ENCODE measurements at places on chromosomes 7 and 10.

GRCh38 chr7:79454361-79454960 is 994 bp upstream of the MAGI2 start:
- DNase-seq: no peak

DNA sequence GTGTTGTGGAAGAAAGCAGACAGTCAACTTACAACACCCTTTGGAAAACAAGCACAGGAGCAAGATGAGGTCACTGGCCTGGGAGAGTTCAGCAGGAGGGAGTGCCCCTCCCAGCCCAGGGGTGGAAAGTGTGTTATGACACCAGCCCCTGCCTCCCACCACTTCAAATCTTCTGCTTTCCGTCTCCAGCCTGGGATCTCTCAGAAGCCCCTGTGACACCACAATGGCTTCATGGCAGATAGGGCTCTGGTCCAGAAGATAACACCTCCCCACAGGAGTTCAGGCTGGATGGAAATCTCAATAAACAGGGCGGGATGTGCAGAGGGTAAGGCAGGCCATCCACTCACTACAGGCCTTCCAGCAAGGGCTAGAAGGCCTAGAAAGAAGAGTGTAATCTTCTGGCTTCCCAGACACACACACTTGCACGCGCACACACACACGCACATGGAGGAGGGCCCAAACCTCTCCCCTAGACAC is 48.7 kb upstream of the ZMIZ1 start:
- DNase-seq: no peak

GRCh38 chr7:140263277-140263676 is 86.5 kb upstream of the KDM7A start:
- DNase-seq: no peak

DNA sequence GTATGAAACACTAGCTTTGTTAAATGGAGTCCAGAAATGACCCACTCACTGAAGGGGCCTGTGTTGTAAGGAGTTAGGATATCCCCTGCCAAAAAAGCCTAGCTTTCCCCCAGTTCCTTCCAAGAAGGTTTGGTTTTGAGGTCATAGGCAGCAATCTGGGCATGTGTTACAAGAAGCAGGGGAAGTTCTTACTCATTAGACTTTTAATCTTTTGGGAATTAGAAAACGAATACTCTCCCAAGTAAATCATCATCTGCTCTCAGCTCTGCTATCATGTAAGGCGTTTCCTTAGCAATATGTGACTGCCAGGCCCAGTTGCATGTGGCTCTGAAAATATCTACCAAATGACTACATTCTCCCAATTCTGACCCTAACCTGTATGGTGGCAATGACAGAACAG is 3.7 kb downstream of the NOD1 start:
- no peak for DNase-seq

DNA sequence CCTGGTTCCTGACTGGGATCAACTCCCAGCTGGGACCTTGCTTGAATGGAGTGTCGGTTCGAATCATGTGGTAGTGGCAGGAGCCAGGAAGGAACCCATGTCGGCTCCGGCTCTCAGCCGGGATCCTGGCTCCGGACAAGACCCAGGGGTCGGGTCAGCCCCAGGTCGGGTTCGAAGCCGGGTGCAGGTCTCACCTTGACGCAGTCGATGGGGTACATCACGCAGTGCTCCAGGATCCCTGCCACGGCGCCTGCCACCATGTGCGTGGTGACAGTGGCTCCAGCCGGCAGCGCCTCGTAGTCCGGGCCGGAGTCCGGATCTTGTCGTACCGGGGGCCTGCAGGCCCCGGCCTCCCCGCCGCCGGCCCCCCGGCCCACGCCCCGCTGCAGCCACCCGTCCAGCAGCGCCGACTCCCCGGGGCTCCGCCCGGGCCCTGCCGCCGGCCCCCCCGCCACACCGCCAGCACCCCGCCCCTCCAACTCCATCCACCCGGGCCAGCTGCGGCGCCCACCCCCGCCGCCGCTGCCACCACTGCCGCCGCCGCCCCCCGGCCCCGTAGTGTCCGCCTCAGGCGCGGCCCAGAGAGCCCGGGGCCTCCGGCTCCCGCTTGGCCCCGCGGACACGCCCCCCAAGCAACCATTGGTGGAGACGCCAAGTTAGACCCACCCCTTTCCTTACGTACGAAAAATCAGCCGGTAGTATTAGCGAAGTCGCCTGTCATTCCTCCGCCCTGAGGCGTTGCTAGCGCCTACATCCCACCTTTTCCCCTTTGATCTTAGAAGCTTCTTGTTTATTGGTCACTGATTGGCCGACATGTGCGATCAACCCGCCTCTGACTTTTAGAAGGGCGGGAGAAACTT is at the start of gene SLC25A28:
Gene SLC25A28 (minus strand): TSS at position 589 of the 860 bp plus-strand sequence. CDS start 104 bp downstream, at position 485.
- DNase-seq: peak; percentile 97

- no peak for DNase-seq
These were observed 32.1 kb upstream of the GTF2I start for GRCh38 chr7:74625446-74625845.

DNA sequence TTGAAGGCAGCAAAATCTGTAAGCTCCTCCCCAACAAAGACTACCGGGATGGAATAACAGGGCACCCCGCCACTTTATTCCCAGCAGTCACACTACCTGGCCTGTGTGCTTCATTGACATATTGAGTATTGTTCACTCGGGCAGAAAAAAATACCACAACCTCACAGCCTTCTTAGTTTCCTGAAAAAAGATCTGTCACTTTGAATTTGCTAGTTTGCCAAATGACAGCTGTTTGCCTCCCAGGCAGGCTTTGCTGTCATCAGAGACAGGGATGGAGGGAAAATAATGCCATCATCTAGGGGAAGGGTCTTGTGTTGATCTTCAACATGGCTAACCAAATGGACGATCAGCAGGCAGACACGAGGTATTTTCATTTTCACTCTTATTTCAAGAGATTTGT is 26.9 kb downstream of the BMPER start:
- no peak for DNase-seq

GRCh38 chr10:104935656-104936055 is 294.6 kb downstream of the SORCS3 start:
- no peak for DNase-seq

GRCh38 chr10:72030762-72031543 is 57.4 kb downstream of the SPOCK2 start:
- no peak for DNase-seq

DNA sequence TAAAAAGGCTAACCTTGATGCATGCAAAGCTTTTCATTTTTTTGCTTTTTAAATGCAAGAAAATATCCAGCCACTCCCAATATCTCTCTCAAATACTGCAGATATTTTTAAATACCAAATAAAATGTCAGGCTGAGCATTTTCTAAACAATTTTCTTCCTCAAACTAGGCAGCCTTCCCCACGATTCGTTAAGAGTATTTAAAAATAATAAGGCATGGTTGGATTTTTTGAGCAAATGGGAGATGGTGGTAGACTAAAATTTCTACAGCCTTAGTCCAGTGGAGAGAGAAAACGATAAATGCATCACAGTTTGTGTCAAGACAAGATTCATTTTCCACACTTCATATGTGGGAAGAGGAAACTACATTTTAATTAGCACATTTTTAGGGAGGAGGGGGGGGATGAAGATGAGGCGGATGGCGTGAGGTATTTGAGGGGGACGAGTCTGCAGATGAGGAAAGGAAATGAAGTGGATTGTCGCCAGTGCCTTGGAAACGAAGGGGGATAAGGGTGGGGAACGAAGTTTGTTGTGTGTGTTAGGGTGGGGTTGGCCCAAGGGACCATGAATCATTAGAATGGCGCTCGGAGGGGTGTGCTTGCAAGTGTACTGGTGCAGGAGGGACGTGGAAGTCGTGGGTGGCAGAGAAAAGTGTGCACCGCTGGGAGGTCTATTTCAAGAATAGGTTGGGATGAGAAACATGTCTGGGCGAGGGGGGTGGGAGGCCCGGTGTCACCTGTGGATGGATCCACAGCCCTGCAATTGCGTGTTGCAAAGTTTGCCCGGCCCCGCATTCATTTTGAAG is 1.2 kb upstream of the ADD3 start:
- no peak for DNase-seq

DNA sequence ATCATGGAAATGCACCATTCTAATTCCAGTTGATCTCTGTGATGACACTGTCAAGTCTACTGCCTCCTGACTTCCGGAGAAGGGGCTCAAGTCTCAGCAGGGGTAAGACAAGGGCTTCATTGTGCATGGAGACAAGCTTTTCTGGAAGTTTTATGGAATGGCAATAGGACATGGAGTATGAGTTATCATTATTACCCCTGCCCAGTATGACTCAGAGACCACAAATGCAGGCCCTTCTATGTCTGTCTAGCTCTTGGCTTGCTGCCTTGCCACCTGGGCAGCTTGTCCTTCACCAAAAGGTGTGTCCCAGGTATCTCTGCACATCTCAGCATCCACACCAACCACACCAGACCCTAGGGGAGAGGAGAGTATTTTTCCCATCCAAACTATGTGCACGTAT is 34.9 kb upstream of the KIAA1217 start:
- no peak for DNase-seq

DNA sequence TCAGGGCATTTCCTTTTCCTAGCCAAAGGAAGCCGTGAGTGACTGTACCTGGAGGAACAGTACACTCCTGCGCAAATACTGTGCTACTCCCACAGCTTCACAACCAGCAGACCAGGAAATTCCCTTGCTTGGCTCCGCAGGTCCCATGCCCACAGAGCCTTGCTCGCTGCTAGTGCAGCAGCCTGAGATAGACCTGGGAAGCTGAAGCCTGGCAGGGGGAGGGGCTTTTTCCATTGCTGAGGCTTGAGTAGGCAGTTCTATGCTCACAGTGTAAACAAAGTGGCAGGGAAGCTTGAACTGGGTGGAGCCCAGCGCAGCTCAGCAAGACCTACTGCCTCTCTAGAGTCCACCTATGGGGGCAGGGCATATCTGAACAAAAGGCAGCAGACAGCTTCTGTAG is 291.2 kb downstream of the HGF start:
- no peak for DNase-seq

GRCh38 chr7:95927756-95928155 is 155.4 kb downstream of the DYNC1I1 start:
- DNase-seq: peak; percentile 71

DNA sequence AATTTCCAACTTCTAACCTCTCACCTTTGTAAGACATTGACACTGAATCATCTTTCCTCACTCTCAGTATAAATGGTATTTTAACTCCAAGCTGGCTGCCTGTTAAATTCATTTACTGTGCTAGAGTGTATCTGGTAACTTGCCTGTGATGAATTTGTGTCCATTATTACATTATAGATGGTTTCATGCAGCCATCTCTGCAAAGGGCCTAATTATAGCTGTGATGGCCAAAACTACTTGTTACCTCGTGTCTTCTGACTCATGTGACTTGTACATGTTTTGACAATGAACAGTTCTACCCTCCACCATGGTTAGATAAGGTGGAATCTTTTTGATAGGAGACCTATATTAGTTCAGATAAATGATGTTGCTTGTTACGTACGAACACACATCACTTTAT is 392.0 kb downstream of the PAXIP1 start:
- no peak for DNase-seq

GRCh38 chr7:118109607-118110006 is 74.4 kb upstream of the LSM8 start:
- no peak for DNase-seq

DNA sequence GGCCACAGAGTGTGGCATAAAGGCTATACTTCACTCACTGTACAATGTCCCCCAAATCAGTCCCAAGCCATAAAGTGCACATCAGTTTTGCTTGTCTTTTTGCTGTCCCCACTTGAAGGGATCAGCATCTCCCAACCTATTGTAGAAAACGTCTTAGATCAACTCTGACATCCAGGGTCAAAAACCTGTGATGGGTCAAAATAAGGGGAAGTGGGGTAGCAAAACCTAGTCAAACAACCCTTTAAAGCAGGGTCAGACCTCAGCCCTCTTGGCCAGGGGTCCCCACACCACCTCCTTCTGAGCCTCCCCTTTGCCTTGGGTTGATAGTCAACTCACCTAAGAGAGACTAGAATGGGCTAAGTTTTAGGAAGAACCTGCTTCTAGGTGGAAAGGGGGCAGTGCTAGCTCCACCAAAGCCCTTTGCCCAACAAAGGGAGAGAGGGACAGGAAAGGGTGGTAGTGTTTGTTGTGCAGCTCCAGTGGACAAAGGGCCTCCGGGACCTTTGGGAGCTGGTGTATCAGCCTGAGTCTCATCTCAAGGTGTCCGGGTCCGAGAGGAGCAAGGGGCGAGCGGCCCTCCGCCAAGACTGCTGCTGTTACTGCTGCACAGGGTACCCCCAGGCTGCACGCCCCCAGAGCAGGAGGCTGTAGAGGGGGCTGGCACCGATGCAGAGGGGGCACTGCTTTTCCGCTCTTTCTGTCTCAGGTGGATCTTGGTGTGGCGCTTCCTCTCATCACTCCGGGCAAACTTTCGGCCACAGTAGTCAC is 3.3 kb downstream of the EGR2 start:
- DNase-seq: no peak
